ENCODE measurements at places on chromosomes 13 and 19. TPM values are rescaled to one million over a fixed set of nuclear protein-coding genes. Genes with fewer than 3 reads are reported as not detected.

TPGS1 gene
- polyA plus RNA-seq = 10.1 TPM

INSL3 gene
- polyA plus RNA-seq = not detected

CEACAM16 gene
- polyA plus RNA-seq = 1.0 TPM

GRIN3B gene
- polyA plus RNA-seq = 0.22 TPM

ZNF490 gene
- 3.8 TPM for polyA plus RNA-seq

PGLYRP2 gene
- not detected for polyA plus RNA-seq

CKM gene
- polyA plus RNA-seq = 4,137 TPM

NTF4 gene
- polyA plus RNA-seq = 5.8 TPM

COL5A3 gene
- polyA plus RNA-seq = 77.6 TPM

GRK1 gene
- 0.34 TPM for polyA plus RNA-seq

NLRP9 gene
- not detected for polyA plus RNA-seq

SLC35E1 gene
- polyA plus RNA-seq = 32.3 TPM

BAX gene
- 39.3 TPM for polyA plus RNA-seq

Data from hindlimb muscle (tissue), 1 donor.